ENCODE measurements at places on chromosomes 2 and 18.

- no peak for DNase-seq
- H3K27ac ChIP-seq = no peak overlapping the region
- no peak overlapping the region for H3K4me3 ChIP-seq
These were observed 133.4 kb upstream of the NABP1 start for GRCh38 chr2:191544461-191545062.

- H3K27ac ChIP-seq = peak overlapping the region; percentile 2
- no peaks in the 10 kb centered on the region for H3K27me3 ChIP-seq
- DNase-seq = no peak
- no peak overlapping the region for H3K4me3 ChIP-seq
- H3K36me3 ChIP-seq = peaks cover 12% of the 10 kb centered on the region
These were observed 84.0 kb downstream of the MSH2 start for GRCh38 chr2:47486841-47487497.

GRCh38 chr2:198374375-198375082 is 570.1 kb downstream of the PLCL1 start:
- H3K27me3 ChIP-seq = peaks cover 42% of the 10 kb centered on the region
- H3K36me3 ChIP-seq = no peaks in the 10 kb centered on the region
- H3K4me1 ChIP-seq = peaks cover 9% of the 10 kb centered on the region
- H3K27ac ChIP-seq = no peak overlapping the region

- no peak overlapping the region for H3K4me3 ChIP-seq
- DNase-seq = no peak
- H3K27ac ChIP-seq = no peak overlapping the region
These were observed 1354.9 kb downstream of the SUCLG1 start for GRCh38 chr2:83104202-83104601.

GRCh38 chr2:165601065-165601830 is 131.8 kb downstream of the CSRNP3 start:
- no peaks in the 10 kb centered on the region for H3K36me3 ChIP-seq
- no peak for DNase-seq
- H3K27me3 ChIP-seq = peaks cover 25% of the 10 kb centered on the region
- H3K4me1 ChIP-seq = no peaks in the 10 kb centered on the region
- H3K4me3 ChIP-seq = no peak overlapping the region
- H3K27ac ChIP-seq = no peak overlapping the region

DNA sequence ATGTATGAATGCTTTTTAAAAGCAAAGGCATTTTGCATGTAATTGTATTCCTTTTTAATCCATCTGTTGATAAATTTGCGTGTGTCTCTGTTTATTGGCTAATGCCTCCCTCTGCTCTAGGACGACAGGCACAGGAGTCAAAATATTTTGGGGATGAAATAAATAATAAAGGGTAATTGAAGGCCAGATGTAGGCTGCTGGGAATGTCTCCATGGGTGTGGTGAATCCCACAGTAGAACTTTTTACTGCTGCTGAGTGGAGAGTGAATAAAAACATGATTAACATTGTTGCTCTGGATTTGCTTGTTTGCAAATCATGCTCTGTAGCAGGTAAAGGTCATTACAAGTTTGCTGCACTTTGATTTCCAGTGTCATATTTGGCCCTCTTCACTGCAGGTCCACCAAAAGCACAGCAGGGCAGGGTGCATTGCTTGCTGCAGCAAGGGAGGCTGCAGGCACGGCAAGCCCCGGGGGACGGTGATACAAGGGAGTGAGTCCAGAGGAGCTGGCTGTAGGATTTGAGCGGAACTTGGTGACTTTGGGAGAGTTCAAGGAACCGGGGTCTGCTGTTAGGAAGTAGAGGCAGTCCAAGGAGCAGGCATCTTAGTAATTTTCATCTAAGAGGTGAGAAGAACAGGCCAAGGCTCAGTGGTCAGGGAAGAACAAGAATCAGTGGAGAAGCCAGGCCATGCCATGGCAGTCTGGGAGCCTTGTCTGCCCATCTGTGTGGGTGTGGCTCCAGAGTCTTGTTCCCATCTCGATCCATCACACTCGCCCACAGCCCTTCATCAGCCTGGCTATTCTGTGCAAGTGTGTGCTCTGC is 201.5 kb upstream of the RAB6C start:
- DNase-seq = no peak
- peaks cover 22% of the 10 kb centered on the region for H3K27me3 ChIP-seq
- no peaks in the 10 kb centered on the region for H3K36me3 ChIP-seq
- no peaks in the 10 kb centered on the region for H3K4me1 ChIP-seq
- H3K4me3 ChIP-seq = no peak overlapping the region

- no peak overlapping the region for H3K27ac ChIP-seq
- no peaks in the 10 kb centered on the region for H3K4me1 ChIP-seq
- no peak overlapping the region for H3K4me3 ChIP-seq
- no peaks in the 10 kb centered on the region for H3K36me3 ChIP-seq
These were observed 34.8 kb upstream of the LDLRAD4 start for GRCh38 chr18:13183790-13184189.

GRCh38 chr2:12291303-12291702 is 425.4 kb upstream of the TRIB2 start:
- peaks cover 20% of the 10 kb centered on the region for H3K4me1 ChIP-seq
- H3K27ac ChIP-seq = no peak overlapping the region
- DNase-seq = no peak
- H3K4me3 ChIP-seq = no peak overlapping the region
- no peaks in the 10 kb centered on the region for H3K27me3 ChIP-seq

GRCh38 chr18:75554644-75555185 is 127.2 kb upstream of the SMIM21 start:
- peaks cover 32% of the 10 kb centered on the region for H3K27me3 ChIP-seq
- H3K4me3 ChIP-seq = no peak overlapping the region
- H3K36me3 ChIP-seq = no peaks in the 10 kb centered on the region
- no peaks in the 10 kb centered on the region for H3K4me1 ChIP-seq
